ENCODE measurements at places on chromosomes 1 and 21.

DNA sequence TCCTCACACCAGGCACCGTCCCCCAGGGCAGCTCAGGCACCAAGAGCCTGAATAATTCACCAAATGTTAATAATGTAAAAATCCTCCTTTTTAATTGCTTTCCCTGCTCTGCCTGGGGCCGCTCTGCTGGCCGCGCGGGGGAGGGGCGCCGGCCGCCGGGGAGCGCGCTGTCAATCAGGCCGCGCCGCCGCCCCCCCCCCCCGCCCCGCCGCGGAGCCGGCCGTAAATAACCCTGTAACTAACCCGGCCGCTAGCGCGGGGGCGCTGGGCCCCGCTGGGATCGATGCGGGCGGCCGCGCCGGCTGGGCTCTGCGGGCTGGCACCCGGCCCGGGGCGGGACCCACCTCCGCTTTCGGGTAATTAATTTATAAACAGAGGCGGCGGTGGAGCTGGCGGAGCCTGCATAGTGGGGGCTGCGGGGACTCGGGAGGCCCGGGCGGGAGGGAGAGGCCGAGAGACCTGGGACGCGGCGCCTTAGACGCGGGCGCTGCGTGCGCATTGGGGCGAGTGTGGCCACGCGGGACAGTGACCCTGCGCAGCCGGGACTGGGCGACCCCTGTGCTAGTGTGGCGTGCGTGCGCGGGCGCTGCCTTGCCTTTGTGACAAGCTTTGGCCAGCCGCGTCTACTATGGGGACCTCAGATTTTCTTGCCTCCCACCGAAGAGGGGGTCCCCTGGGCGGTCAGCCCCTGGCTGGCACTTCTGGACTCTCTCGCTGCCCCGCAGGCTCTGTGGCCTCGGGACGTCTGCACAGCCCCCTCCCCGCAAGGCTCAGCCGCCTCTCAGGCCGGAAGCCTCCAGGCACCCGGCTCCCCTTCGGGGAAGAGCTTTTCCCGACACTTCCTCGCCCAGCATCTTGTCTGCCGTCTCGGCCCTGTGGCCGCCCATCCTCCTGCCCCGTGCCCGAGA, 16.6 kb downstream of the SAMD11 start:
- DNase-seq, result peak; percentile 80

DNA sequence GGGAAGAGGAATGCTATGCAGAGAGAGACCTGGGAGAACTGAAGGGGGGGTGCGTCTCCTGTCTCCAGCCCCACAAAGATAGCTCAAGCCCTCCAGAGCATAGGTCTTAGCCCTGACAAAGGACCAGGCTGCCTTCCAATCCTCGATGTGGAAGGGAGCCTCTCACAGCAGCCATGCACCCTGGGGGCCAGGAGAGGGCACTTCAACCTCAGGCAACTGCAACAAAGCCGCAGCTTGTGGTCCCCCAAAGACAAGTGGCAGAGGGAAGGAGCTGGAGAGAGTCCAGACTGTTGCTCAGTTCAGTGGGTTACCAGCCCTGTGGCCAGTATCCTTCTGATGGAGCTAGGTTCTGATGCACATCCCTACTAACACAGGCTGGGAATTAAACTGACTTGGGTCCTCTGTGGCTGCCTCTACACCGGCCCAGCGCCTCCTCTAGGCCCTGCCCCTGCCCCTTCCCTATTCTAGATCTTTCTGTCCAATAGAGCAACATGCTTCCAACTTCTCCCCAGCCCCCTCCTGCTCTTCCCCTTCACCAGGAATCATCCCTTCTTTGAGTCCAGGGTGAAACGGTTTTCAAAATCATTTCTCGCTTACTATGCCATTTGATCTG, 100.7 kb upstream of the SPATA6 start:
- DNase-seq, result peak; percentile 10

GRCh38 chr1:30384286-30385245, 338.8 kb downstream of the MATN1 start:
- no peak for DNase-seq

GRCh38 chr21:21231913-21232312, 233.7 kb downstream of the NCAM2 start:
- DNase-seq, result no peak

DNA sequence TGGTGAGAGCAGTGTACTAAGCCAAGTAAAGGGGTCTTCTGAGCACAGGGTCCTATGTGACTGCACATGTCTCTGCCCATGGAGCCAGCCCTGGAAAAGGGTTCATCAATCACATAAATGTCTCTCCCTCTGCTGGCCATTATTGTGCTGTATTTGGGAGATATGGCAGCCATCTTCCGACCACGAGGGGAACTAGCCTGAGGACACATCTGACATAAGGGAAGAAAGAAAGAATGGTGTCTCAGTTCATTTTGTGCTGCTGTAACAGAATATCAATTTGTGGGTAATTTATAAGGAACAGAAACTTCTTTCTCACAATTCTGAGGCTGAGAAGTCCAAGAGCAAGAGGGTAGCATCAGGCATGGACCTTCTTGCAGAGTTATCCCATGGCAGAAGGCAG, 55.1 kb upstream of the GJA5 start:
- no peak for DNase-seq

DNA sequence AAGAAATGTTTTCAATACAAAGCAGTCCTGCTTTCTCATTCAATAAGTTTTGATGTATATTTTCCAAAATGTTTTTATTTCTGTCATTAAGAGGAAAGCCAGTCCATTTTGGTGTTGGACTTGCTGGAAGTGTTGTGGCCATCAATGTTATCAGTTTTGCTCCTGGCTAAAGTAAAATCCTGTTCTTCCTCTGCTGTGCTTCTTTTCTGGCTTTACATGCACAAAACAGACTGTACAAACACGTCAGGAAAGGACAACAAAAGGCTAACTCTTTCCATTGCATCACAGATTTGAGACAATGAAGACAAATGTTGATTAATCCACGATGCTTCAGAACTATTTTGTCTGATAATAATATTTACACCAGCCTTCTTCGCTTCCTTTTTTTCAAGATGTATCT, 735.4 kb downstream of the LTN1 start:
- no peak for DNase-seq

DNA sequence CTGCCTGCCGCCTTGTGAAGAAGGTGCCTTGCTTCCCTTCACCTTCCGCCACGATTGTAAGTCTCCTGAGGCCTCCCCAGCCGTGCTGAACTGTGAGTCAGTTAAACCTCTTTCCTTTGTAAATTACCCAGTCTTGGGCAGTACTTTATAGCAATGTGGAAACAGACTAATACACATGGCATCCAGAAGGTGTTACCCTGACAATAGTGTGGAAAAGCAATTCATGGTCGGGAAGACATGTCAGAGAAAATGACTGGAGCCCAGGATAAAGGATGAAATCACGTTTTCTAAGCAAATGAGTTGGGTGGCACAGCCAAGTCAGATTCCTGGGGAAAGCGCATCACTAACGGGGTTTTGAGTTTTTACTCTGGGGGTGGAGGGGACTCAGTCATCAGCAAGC, 76.4 kb downstream of the HLCS start:
- DNase-seq, result no peak

DNA sequence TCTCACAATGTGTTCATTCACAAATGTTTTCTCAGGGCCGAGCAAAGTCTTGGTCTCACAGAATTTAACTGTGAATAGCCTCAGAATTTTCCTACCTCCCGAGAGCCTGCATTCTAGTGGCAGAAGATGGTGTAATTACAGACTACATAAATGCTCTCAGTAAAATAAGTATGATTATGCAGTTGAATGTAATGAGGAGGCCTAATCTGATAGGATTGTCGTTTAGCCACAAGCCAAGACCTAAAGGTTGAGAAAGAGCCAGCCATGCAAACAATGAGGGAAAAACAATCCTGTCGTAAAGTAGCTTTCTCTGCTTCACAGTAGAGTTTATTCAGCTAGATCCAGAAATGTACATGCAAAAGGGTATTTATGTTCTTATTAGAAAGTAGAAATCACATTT, 607.8 kb upstream of the B3GALT2 start:
- no peak for DNase-seq

GRCh38 chr1:65362545-65362944, 53.2 kb downstream of the DNAJC6 start:
- DNase-seq, result no peak

GRCh38 chr1:73593804-73594203, 604.2 kb downstream of the LRRIQ3 start:
- no peak for DNase-seq

- no peak for DNase-seq
Observed at GRCh38 chr1:12424793-12425192, 193.2 kb downstream of the DHRS3 start.

- DNase-seq, result peak; percentile 66
Observed at GRCh38 chr1:115496904-115497527, 144.8 kb upstream of the VANGL1 start.

DNA sequence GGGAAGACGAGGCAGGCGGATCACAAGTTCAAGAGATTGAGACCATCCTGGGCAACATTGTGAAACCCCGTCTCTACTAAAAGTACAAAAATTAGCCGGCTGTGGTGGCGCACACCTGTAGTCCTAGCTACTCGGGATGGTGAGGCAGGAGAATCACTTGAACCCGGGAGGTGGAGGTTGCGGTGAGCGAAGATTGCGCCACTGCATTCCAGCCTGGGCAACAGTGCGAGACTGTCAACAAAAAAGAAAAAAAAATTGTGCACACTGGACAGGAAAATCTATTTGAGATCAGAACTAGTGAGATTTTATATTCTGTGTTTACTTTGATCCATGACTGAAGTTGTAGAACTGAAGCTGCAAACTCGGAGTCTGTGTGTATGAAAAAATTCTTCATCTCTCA, 40.2 kb downstream of the SNRPE start:
- no peak for DNase-seq

- DNase-seq, result no peak
Observed at GRCh38 chr1:94098585-94099111, 22.3 kb downstream of the ABCA4 start.

DNA sequence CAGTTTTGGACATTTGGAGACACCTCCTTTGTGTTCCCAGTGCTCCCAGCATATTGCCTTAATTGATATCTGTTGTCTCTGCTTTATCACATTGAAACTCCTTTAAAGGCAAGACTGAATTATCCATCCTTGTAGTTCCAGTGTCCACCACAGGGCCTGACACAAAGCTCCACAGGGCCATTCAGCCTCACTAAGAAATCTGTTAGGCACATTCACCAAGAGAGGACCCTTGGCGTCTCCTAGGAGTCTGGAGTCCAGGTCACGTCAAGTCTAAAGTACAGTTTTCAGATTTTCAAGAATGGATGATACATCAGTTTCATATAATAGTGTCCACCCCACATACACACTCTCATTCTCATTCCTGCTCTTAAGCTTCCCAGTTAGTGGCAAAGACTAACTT, 4.8 kb downstream of the ACP6 start:
- no peak for DNase-seq

Measured in hepatic stellate cell (primary cell).